ENCODE measurements at places on chromosomes 2 and 18.

- no peak for DNase-seq
Observed at GRCh38 chr2:196891136-196891535, 35.4 kb downstream of the PGAP1 start.

- no peak for DNase-seq
Observed at GRCh38 chr2:5203134-5203755, 488.9 kb upstream of the SOX11 start.

- DNase-seq = no peak
Observed at GRCh38 chr2:67311536-67311935, 85.6 kb upstream of the ETAA1 start.

- DNase-seq = no peak
Observed at GRCh38 chr2:203720915-203721672, 14.7 kb downstream of the CD28 start.

GRCh38 chr2:112880696-112881095, 30.3 kb upstream of the IL37 start:
- DNase-seq = no peak
